Stimulated activated CD4-positive, alpha-beta T cell treated with anti-CD3 and anti-CD28 coated beads, Interleukin-1b, Interleukin-23, amount 100 ng/mL, for 24 hours (primary cell): ENCODE measurements at places on chromosomes 7 and 10.

DNA sequence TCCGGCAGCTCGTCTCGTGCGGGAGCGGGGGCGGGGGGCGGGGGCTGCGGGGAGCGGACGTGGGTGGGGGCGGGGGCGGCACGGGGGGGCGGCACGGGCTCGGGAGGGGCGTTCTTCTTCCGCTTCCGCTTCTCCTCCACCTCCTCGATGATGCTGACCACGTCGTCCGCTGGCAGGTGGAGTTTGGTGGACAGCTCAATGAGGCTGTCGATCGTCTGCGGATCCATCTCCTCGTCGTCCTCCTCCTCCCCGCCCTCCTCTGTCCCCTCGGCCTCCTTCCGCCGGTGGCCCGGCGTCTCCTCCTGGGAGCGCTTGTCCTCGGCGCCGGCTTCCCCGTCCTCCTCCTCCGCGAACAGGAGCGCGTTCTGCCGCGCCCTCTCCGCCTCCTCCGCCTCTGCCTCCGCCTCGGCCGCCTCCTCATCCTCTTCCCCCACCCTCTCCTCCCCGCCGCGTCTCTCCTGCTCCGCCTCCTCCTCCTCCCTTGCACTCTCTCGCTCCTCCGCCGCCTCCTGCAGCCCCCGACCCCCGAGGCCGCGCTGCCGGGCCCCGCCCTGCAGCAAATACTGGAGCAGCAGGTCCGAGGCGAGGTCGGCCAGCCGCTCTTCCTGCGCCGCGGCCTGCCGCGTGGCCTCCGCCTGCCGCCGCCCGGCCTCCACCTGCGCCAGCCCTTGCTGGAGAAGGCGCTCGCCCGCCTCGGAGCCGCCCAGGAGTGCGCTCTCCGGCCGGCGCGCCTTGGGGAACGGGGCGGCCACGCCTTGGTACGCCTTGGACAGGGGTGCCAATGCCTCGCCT is 1.9 kb downstream of the VGF start:
- no peak for DNase-seq

- DNase-seq: no peak
Measured at GRCh38 chr10:80281784-80282765, 7.4 kb downstream of the MAT1A start.

GRCh38 chr7:121924269-121925186 is 51.6 kb downstream of the PTPRZ1 start:
- no peak for DNase-seq

DNA sequence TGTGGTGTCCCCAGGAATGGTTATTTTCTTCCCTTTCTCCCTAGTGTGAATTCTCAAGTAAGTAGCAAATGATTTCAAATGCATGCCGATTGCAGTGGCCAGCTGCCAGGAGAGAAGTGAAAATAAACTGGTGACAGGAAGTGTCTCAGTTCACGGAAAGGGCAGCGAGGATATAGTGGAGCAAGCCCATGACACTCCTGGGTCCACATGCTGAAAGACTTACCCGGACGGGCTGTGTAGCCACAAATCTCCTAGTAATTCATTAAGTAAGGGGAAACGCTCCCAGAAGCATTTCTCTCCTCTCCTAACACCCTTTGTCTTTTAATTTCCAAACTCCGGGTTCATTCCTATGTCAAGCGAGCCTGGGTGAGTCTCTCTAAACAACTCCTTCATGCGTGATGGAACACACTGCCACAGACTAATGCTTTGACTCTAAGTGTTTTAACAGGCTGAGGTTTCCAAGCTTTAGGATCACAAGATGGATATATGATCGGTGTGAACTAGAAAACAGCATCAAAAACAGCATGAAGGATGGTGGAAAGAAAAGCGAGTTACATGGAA is 125.6 kb downstream of the CYP26A1 start:
- DNase-seq: no peak
